Fibroblast of villous mesenchyme (primary cell): ENCODE measurements at places on chromosomes 16 and 17. TPM values are rescaled to one million over a fixed set of nuclear protein-coding genes. Genes with fewer than 3 reads are reported as not detected.

RHBDL1 gene
- total RNA-seq: 1.3 and 1.9 TPM in 2 replicates

THOC6 gene
- total RNA-seq: 28.1 and 29.6 TPM in 2 replicates

NXN gene
- total RNA-seq: 91.5 and 124 TPM in 2 replicates

DNAAF8 gene
- total RNA-seq: 1.3 and 1.7 TPM in 2 replicates

QPRT gene
- total RNA-seq: 95.3 and 123 TPM in 2 replicates

MKS1 gene
- total RNA-seq: 8.6 and 12.6 TPM in 2 replicates

DPEP1 gene
- not detected in 2 replicates for total RNA-seq

LRRC37A3 gene
- total RNA-seq: 12.2 and 20.3 TPM in 2 replicates

KRTAP17-1 gene
- not detected in 2 replicates for total RNA-seq

PRSS22 gene
- not detected in 2 replicates for total RNA-seq

SNAI3 gene
- not detected in 2 replicates for total RNA-seq

TMC8 gene
- not detected in 2 replicates for total RNA-seq

CACNG4 gene
- not detected in 2 replicates for total RNA-seq

MYH1 gene
- total RNA-seq: not detected in 2 replicates

TEKT1 gene
- not detected in 2 replicates for total RNA-seq

OSGIN1 gene
- total RNA-seq: 3.2 and 6.5 TPM in 2 replicates

PTGES3L gene
- total RNA-seq: 1.3 TPM in 2 replicates

CEMP1 gene
- total RNA-seq: not detected in 2 replicates

PNMT gene
- not detected in 2 replicates for total RNA-seq

KRTAP9-2 gene
- total RNA-seq: not detected in 2 replicates

NTN1 gene
- total RNA-seq: under 0.01 TPM in 2 replicates

MYH8 gene
- total RNA-seq: not detected in 2 replicates
